Eye (tissue), 1 donor: ENCODE measurements at places on chromosomes 4 and X.

- DNase-seq = no peak
These were observed 357 bp upstream of the IGBP1 start for GRCh38 chrX:70132877-70133302.

- DNase-seq = no peak
These were observed 27.8 kb upstream of the SLC25A6 start for GRCh38 chrX:1419545-1420355.

DNA sequence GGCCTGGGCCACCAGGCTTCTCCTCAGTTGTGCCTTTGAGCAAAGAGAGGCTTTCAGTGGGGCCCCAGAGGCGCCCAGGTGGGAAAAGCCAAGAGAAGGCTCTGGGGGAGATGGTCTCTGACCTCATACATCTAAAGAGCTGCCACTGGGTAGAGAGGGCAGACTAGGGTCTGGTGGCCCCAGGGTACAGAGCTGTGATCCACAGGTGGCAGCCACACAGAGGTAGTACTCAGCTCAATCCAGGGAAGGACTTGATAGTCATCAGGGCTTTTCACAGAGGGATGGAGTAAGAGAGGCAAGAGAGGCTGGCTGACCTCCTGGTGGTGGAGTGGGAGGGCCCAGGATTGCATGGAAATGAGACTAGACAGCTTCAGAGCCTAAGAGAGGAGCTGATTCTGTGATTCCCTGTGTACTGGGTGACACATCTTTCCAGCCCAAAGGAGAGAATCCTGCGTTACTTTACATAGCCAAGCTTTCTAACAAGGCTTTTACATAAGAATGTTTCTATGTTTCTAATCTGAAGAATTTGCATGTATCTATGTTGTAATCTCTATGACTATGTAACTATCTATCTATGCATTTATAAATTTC lies 53.2 kb upstream of the PJA1 start:
- DNase-seq = no peak

DNA sequence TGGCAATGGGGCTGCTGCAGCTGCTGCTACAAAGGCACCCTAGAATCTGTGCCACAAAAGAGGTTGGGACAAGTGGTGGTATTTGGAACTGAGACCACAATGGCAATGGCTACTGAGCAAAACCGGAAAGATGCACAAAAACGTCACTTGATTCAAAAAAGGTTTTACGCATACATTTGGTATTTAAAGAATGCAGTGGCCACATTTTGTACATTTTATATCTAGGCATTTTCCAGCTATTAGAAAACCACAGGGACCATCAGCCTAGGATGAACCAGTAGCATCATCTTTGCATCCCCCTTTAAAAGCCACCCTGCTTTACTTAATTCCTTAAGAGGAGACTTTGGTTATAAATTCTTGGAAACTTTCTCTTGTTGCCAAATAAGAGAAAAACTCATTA lies 104.8 kb upstream of the CXCL13 start:
- DNase-seq = no peak
